Renal cortex interstitium (tissue), 15 donors: ENCODE measurements at places on chromosomes 5 and 9. TPM values are rescaled to one million over a fixed set of nuclear protein-coding genes. Genes with fewer than 3 reads are reported as not detected.

DNA sequence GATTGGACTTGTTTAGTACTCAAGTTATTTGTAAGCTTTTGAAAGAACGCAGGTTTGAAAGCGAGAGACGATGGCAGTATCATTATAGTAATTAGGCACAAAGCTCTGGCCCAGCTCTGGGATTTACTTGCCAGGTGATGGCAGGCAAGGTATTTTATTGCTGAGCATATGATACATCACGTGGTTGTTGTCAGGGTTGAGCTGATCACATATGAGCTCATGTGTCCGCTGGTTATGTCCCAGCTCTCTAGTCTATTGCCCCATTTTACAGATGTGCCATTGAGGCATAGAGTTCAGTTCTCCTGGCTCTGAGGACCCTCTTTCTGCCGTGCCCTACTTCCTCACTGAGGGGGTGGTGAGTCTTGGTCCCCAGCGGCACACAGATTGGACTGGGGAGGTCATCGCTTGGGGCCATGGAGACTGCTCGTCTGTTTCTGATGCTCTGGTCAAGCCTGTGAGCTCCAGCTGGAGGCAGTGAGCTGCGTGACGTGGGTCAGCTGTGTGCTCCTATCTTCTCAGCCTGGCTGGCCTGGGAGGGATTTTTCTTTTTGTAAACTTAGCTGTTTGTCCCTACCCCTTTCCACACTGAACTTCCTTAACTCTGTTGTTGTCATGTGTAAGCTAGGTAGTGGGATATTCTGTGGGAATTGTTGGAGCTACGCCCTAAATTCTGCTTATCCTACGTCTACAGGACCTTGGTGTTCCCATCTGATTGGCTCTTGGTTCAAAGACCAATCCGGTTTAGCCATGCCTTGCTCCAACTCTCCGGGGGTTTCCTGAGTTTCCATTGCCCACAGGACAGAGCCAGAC lies 2.2 kb downstream of the NXNL2 start:
- DNase-seq, result no peak

PSD2 gene
- polyA plus RNA-seq, result 2.6 TPM

SRP19 gene
- 73.6 TPM for polyA plus RNA-seq

UBE2QL1 gene
- 0.83 TPM for polyA plus RNA-seq

GRCh38 chr9:4182831-4183230 lies 117.0 kb downstream of the GLIS3 start:
- DNase-seq, result no peak

TAS2R1 gene
- 0.30 TPM for polyA plus RNA-seq

DNA sequence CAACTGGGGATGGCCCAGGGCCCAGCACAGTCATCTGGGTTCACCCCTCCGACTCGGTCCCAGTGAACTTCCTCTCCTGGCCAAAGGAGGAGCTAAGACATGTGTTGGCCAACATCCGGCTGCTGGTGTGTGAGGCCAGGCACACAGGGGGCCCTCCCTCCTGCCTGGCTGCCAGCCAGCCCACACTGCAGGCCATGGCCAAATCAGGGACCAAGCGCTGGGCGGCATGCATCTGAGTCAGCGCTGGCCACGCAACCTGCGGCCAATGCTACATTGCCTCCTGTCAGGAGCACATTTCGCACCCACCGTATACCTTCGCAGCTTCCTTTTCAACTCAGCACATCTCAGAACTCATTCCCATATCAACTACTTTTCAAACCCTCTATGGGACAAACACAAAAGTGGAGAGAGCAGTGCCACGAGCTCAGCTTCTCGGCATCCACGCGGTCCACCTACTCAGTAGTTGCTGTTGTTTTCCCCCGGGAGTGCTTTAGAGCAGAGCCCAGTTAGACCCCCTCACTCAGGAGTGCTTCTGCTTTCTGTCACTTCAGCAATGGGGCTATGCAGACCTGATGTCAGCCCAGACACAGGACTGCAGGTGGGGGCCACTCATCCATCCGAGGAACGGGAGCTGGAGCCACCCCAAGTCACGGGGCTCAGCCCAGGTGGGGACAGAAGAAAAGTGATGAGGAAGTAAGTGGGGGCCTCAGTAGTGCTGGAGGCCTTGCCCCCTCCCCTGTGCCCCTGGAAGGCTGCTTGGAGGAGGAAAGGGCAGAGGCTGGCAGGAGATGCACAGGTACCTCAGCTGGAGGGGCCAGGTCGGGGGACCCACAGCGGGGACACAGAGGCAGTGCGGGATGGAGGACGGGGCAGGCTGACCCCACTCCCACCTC lies 13.9 kb downstream of the NINJ1 start:
- no peak for DNase-seq

RANBP3L gene
- polyA plus RNA-seq, result 6.1 TPM

DNA sequence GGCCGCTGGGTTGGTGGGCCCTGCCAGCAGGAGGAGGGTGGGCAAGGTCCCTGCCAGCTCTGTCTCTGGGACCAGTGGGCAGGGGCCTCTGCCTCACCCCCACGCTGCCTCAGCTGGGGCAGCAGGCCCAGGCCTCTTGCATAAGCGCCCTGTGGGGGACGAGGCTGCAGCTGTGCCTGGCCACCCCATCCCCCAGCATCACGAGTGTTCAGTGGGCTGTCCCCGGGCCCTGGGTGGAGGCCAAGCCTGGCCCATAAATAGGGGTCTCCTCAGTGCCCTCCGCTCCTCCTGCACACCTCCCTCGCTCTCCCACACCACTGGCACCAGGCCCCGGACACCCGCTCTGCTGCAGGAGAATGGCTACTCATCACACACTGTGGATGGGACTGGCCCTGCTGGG lies at the start of gene PTGDS:
Gene PTGDS, plus strand, starts transcription at position 282 of the 400 bp plus-strand sequence. Its CDS starts 75 bp downstream, at position 357.
- DNase-seq, result no peak
